Adipocyte (in vitro differentiated cells): ENCODE measurements at places on chromosomes 7 and 10.
A peak's percentile ranks its signal among the peaks of the same experiment; 100 is the strongest.

DNA sequence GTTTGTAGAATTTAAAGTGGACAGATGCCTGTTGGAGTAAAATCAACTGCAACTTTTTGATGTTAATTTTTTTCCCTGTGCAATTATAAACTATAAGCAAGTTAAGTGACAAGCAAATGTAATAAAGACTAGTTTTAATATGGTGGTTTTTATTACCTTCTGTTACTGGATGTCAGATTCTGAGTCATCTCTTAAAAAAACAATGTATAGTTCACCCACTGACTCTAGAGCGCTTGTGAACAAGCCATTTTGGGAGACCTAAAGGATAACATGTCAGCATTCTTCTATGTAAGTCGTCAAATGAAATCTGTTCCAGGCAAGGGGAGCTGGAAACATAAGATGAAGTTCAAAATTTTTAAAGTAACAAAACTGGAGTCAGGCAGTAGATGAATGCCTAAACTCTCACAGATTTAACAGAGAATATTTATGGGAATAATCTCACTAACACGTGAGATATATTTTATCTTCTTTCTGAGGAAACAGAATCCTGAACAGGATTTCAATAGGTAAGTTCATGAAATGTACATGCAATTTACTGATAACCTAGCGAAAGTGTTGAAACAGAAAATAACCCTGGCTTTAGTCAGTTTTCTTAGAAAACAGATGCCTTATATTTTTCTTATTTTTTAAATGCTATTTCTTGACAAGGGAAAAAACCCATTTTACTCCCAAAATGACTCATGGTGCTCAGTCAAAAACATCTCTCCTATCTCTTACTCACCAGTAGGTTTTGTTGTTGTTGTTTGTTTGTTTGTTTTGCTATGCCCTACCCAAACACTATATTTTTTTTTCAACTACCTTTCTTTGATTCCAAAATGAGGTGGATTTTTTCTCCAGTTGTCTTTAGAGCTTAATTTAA is 91.7 kb downstream of the SLC39A12 start:
- peak; percentile 46 for DNase-seq

GRCh38 chr7:21898265-21898930 is 47.3 kb downstream of the CDCA7L start:
- DNase-seq, result no peak

GRCh38 chr10:44864637-44865288 is 46.4 kb upstream of the TMEM72 start:
- DNase-seq, result peak; percentile 96

GRCh38 chr10:33365871-33366411 is 31.5 kb upstream of the NRP1 start:
- peak; percentile 75 for DNase-seq

GRCh38 chr7:77752016-77752415 is 46.2 kb downstream of the TMEM60 start:
- no peak for DNase-seq

DNA sequence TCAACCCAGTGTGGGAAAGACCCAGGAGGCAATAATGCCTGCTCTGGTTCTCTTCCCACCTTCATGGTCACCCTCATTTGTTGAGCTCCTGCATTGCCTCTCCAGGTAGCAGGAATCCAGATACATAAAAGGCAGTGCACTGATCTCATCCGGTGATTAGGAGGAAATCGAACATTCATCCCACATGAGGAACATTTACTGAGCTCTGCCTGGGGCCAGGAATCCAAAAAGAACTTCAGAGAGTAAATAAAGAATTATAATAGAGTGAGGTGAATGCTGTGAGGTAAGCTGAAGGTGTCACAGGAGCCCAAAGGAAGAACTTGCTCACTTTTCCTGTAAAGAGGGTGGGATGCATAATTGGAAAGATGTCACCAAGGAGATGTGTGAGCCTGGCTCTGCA is 121.2 kb downstream of the RALA start:
- no peak for DNase-seq

- no peak for DNase-seq
Observed at GRCh38 chr10:48821111-48821510, 118.5 kb downstream of the LRRC18 start.

- no peak for DNase-seq
Observed at GRCh38 chr7:26688936-26689506, 175.4 kb downstream of the SKAP2 start.

DNA sequence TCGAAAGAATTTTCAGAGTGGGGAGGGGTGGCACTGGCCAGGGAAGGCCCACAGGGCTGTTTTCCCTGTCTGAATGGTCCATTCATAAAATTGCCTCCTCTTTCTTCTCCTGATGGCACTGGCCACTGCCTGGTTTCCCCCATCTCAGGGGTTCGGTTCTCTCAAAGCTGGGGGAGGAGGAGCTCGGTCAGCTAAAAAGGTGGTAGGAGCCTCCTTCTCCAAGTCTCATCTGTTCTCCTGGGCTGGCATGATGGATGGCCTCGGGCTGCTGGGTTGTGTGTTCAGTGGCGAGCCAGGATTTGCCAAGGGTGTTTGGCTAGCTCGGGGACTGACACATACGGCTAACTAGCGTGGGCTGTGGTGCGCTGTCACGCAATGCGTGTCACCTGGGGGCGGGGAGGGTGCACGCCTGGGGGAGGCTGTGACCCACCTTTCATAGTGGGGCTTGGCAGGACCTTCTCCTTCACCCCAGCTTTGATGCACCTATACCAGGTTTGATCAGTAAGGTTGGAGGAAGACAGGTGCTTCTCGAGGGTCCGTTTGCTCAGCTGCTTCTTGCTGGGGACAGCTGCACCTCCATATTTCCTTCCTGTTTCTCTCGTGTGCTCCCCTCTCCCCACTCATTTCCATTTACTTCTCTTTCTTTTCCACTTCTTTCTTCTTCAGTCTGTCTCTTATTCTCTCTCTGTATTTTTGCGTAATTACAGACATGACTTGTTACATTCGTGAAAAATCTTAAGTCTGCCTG is 36.3 kb downstream of the RBM20 start:
- no peak for DNase-seq

DNA sequence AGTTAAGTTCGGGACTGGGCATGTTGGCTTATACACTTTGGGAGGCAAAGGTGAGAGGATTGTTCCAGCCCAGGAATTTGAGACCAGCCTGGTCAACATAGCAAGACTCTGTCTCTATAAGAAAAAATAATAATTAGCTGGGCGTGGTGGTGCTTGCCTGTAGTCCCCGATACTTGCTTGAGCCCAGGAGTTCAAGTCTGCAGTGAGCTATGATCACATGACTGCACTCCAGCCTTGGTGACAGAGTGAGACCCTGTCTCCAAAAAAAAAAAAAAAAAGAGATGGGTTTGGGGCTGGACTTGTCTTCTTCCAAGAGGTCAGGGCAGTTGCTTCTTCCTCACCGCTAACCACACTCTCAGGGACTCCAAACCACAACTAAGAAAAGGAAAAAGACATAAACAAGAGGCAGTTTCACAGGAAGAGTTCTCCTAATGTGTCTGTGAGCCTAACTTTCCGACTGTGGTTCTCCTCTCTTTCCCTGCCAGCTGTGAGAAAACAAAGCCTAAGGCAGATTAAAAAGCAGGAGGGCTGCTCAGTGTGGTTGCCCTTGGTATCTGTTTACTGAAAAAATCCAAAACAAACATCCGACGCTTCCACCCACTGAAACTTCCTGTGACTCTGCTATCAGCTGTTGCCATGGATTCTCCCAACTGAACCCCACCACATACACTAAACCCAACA is 2.4 kb upstream of the SERPINE1 start:
- peak; percentile 88 for DNase-seq

DNA sequence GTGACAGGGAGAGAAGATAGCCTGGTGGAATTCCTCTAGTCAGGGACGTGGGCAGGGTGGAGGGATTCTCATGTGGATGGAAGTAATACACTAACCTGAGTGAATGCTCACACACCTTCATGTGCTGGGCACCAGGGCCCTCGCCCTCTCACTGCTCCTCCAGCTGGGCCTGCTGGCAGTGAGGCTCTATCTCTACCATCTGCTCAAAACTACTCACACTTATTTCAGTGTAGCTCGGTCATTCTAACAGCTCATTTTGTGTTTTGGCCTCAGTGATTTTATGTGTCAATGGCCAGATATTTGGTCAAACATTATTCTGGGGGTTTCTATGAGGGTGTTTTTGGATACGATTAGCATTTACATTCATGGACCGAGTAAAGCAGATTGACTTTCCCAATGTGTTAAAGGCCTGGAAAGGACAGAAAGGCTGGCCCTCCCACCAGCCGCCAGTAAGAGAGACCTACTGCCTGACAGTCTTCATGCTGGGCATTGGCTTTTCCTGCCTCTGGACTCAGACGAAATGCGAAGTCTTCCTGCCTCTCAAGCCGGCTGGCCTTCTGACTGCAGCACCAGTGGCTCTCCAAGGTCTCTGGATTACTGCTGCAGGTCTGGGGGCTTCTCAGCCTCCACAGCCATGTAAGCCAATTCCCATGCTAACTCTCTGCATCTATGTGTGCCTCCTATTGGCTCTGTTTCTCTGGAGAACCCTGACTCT is 335.4 kb downstream of the CXCL12 start:
- no peak for DNase-seq

DNA sequence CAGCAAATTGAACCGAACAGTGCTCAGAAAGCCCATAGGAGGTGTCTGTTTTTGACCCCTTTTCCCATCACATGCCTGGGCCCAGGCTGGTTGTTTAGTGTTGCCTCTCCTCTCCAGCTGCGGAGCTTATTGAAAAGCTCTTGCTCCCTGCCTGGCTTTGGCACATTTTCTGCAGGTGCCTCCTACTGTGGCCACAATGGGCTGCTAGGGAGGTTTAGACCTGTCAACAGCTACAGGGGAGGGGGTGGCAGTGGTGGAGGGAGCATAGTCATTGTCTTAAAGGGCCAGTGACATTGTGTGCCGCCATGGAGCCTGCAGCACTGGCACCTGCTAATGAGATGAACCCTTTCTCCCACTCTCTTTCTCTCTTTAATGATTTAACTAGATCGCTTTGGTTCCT is 13.2 kb upstream of the ENO4 start:
- DNase-seq, result no peak

- no peak for DNase-seq
Observed at GRCh38 chr10:126904516-126904817, 761 bp upstream of the DOCK1 start.

GRCh38 chr10:91665842-91666241 is 33.0 kb upstream of the PPP1R3C start:
- DNase-seq, result peak; percentile 36

- DNase-seq, result no peak
Observed at GRCh38 chr10:124436191-124436638, 13.6 kb downstream of the NKX1-2 start.

- no peak for DNase-seq
Observed at GRCh38 chr7:20464891-20465290, 134.2 kb downstream of the ITGB8 start.

GRCh38 chr10:96211764-96212163 is 59.6 kb downstream of the BLNK start:
- no peak for DNase-seq

DNA sequence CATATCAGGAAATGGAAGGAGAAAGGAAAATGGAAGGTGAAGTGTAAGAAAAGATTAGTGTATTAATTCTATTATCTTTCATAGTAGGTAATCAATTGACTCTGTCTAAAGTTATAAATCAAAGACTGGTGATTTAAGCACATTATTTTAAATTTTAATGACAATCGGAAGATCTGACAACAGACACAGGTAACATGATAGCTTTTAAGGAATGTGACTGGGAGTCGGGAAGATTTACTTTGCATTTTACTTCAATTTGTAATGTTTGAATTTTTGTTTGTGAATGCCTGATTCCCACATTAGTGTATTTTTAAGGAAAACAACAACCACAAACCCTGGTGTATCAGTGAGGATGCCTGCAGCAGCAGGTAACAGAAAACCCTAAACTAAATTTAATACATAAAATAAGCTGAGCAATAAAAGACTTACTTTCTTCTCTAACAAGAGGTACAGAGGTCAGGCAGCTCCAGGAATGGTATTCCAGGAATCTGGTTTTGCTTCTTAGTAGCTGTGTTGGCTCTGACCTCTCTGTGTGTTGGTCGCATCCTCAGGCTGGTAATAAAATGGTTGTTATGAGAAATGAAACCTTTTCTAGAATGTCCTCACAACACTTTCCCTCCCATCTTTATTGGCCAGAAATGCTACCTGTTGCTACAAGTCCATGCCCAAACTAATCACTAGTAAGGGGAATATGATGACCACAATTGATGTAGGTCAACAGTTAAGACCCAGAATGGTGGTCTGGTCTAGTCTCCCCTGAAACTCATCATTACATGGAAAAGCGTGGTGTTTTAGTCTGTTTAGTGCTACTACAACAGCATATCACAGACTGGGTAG is 12.2 kb downstream of the DNAJB9 start:
- DNase-seq, result no peak

DNA sequence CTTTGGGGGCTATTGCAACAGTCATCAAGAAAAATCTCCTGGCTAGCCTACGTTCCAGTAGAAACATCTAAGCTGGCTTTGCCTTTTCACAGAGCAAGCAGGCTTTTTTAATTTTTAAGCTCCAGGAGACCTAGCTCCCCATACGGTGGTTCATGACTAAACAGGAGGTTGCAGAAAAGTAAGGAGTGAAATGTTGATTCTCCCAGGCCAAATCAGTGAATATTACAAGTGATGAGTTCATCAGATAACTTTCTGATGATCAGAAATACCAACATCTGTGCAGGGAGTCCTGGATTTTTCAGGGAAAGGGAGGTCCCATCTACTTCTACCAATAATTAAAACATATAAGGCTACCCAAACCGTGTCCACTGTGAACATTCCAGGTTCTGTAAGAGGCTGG is 477.3 kb upstream of the CELF2 start:
- DNase-seq, result no peak

GRCh38 chr7:40525764-40526163 is 391.0 kb downstream of the SUGCT start:
- no peak for DNase-seq

- DNase-seq, result peak; percentile 36
Observed at GRCh38 chr10:103584216-103585010, 90.9 kb downstream of the NEURL1 start.

- no peak for DNase-seq
Observed at GRCh38 chr10:11869219-11869618, 46.1 kb downstream of the PROSER2 start.

DNA sequence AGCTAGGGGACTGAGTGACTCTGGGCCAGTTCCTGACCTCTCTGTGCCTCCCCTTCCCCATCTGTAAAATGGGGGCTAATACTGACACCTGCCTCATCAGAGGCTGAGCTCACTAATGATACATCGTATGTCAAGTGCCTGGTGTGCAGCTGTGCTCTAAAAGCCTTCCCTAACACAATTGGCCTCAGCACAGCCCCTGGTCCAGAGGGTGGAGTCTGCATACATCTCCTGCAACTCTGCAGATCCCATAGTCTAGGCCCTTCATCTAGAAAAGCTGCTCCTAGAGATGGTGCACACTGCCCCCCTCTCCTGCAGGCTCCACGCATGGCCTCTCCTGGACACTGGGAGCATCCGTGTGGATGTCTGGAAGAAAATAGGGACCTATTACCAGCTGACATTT is 255.0 kb downstream of the RPS24 start:
- no peak for DNase-seq

- peak; percentile 23 for DNase-seq
Observed at GRCh38 chr7:28433699-28434219, 21.4 kb downstream of the CREB5 start.
